ENCODE measurements at places on chromosomes 16 and 17. TPM values are rescaled to one million over a fixed set of nuclear protein-coding genes. Genes with fewer than 3 reads are reported as not detected.

The SPAG7 gene
- total RNA-seq: 40.7 TPM

The C16orf78 gene
- not detected for total RNA-seq

The EIF4A3 gene
- total RNA-seq: 60.4 TPM

The KRT34 gene
- total RNA-seq: 19.5 TPM

The SLX4 gene
- total RNA-seq: 3.1 TPM

The KRTAP2-1 gene
- total RNA-seq: 3.4 TPM

The HOXB8 gene
- 1.6 TPM for total RNA-seq

The HOXB2 gene
- total RNA-seq: 4.9 TPM

The ARHGAP23 gene
- 73.7 TPM for total RNA-seq

The RANBP10 gene
- 8.7 TPM for total RNA-seq

The SULT1A2 gene
- total RNA-seq: 0.39 TPM

The TMEM88 gene
- 3.6 TPM for total RNA-seq

The TPSB2 gene
- 3.9 TPM for total RNA-seq

The NUPR1 gene
- 8.4 TPM for total RNA-seq

The CPHXL2 gene
- not detected for total RNA-seq

The PTX4 gene
- 0.10 TPM for total RNA-seq

The C17orf78 gene
- not detected for total RNA-seq

The TBC1D3C gene
- total RNA-seq: not detected

The CYB5D1 gene
- total RNA-seq: 7.7 TPM

The HSDL1 gene
- 22.1 TPM for total RNA-seq

The JUP gene
- total RNA-seq: 163 TPM

Measured in skin of body (tissue), 3 donors.